T-helper 17 cell (primary cell): ENCODE measurements at places on chromosomes 2 and 18. TPM values are rescaled to one million over a fixed set of nuclear protein-coding genes. Genes with fewer than 3 reads are reported as not detected.

Gene UBXN4
- 138 TPM for total RNA-seq

Gene CHRND
- not detected for total RNA-seq

Gene SERPINB12
- total RNA-seq: not detected

GRCh38 chr2:66775730-66776422 lies 341.0 kb downstream of the MEIS1 start:
- DNase-seq: no peak

- DNase-seq: no peak
Measured at GRCh38 chr2:224901121-224901676, 141.1 kb downstream of the DOCK10 start.

GRCh38 chr2:171807831-171808393 lies 86.1 kb downstream of the SLC25A12 start:
- no peak for DNase-seq

GRCh38 chr18:28236487-28236886 lies 59.6 kb upstream of the CDH2 start:
- no peak for DNase-seq

DNA sequence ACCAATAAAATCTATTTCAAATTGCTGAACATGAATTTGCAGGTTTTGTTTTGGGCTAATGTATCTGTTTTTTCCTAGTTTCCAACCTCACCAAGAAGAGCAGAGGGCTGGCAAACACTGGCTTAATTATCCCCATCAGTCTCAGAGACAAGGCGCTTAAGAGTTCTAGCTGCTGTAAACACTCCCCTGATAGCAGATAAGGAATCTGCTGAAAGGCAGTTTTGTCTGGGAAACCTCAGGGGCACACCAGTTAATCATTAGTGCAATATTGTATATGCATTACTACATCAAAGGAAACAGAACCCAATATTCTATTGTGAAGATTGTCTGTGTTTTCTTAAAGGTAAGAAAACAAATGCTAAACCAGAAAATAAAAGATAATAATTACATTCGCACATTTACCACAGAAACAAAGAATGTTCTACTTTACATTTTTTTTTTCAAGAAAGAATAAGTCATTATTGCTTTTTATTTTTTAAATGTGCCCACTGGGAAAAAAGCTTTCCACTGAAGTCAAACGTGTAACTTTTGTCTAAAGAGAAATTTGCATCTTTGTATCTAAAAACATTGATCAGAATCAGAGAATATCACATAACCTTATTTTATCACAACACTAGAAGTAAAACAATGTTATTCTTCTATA lies 179.1 kb downstream of the ERBB4 start:
- DNase-seq: no peak

- DNase-seq: no peak
Measured at GRCh38 chr2:29520001-29520400, 401.4 kb downstream of the ALK start.

GRCh38 chr18:57579934-57580333 lies 6.6 kb downstream of the FECH start:
- DNase-seq: no peak

- no peak for DNase-seq
Measured at GRCh38 chr2:83051538-83052170, 1407.4 kb downstream of the SUCLG1 start.

DNA sequence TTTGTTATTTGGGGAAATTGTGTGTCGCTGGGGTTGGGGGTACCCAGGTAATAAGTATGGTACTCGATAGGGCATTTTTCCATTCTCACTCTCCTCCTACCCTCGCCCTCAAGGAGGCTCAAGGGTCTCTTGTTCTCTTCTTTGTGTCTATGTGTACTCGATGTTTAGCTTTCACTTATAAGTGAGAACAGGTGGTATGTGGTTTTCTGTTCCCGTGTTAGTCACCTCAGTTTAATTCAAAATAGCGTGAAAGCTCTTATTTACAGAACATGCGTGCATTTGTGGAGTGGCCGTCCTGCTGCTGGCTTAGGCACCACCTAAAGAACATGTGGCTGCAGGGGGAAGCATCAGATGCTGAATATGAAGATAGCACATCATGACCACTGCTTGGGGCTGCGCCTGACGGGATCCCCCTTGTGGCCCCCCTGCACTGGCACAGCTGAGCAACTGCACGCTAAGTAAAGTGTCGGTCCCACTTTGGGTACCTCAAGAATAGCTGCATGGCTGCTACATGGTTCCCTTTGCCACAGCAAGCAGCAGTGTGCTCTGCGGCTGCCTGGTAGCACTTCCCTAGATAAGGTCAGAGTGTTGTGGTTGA lies 569.0 kb downstream of the DCDC2C start:
- DNase-seq: no peak

DNA sequence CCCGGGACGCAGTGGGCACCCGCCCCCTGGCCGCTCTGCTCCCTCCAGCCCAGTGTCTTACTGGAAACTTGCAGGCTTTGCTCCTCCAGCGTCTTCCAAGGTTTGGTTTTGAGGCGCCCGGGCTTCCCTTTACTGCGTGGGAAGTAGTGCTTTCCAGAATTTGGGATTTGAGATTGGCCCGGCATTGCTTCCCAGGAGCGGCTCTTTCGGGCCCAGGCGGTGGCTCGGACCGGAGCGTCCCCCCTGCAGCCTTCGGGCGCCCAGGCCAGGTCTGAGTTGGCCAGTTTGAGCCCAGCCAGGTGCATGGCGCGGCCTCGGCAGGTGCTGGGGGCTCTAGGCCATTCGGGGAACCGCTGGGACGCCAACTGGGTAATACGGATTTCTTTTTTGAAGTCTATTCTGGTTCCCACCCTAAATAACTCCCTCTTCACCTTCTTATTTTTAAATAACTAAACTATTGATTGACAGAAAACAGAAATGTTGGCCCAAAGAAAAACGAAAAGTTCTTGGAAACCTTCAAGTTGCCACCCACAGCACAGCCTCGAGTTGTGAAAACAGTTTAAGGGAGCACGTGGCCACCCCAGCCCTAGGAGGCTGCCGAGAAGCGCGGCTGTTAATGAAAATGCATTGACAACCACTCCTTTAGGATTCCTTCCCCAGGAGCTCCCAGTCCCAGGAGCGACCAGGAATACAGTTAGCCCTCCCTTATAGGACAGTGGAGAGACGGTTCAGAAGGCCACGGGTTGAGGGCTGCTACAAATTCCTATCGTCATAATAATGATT lies 766 bp downstream of the SNTG2 start:
- DNase-seq: no peak

DNA sequence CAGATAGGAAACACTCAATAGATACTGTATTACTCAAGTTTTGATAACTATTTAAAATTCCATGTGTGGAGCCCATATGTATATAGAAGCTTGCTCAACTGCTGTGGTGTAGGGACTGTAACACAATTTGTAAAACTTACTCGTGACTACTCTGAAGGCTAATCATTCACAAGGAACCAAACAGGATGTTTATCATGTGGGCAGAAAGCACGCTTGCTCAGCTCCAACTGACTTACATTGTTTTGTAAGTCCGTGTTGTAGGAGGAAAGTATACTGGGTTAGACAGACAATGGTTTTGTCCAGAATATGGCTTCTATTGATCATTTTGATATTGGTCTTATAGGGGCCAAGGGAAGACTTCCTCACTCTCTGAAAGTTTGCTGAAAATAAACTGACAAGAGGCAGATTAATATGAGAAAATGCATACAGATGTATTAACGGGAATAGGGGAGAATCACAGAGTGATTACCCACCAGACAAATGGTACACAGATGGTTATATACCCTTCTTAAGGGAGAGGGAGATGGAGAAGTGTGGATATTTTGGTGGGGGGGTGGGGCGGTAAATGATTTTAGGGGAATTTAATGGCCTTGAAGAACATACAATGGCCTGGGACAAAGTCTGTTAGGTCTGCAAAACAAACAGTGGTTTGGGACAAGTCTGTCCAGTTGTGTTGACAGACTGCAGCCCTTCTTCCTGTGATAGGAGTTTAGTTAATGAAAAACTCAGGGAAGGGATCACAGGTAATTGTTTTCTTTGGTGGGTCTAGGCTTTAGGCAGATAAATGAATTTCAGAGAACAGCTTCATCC lies 259.3 kb upstream of the SP5 start:
- DNase-seq: no peak

DNA sequence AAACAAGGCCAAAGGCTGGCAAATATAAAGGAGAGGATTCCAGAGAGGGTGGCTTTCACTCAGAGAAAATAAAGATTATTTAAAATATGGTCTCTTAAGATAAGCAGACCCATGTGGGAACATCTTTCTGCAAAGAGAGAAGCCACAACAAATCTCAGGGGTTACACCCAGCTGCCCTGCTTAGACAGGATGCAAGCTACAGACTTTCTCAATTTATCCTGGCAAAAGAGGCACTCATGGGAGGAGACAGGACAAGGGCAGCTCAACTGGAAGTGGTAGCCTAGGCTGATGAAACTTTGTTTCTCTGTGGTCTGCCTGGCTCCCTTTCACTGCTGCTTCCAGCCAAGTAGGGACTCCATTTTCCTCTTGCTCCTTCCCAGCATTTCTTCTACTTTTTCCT lies 25.9 kb upstream of the SULT1C4 start:
- no peak for DNase-seq

- DNase-seq: no peak
Measured at GRCh38 chr18:35479911-35480586, 17.7 kb downstream of the INO80C start.

DNA sequence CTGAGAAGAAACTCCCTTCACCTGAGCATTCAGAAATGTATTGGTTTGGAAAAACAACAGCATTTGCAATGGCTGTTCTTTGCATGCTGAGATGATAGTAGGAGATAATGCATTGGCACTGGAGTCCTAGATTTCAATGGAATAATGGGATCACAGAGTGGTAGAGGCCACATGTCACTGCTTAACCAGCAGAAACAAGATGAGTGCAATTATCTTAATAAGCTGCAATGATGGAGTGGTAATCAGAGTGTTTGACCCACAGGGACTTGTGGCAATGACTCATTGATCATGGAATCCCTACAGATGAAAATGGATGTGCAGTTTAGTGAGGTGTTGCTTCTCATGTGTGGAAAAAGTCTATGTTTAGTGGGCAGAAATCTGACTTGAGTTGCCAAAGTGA lies 218.8 kb upstream of the ZEB2 start:
- DNase-seq: no peak

GRCh38 chr2:59961746-59962145 lies 591.7 kb downstream of the BCL11A start:
- no peak for DNase-seq

DNA sequence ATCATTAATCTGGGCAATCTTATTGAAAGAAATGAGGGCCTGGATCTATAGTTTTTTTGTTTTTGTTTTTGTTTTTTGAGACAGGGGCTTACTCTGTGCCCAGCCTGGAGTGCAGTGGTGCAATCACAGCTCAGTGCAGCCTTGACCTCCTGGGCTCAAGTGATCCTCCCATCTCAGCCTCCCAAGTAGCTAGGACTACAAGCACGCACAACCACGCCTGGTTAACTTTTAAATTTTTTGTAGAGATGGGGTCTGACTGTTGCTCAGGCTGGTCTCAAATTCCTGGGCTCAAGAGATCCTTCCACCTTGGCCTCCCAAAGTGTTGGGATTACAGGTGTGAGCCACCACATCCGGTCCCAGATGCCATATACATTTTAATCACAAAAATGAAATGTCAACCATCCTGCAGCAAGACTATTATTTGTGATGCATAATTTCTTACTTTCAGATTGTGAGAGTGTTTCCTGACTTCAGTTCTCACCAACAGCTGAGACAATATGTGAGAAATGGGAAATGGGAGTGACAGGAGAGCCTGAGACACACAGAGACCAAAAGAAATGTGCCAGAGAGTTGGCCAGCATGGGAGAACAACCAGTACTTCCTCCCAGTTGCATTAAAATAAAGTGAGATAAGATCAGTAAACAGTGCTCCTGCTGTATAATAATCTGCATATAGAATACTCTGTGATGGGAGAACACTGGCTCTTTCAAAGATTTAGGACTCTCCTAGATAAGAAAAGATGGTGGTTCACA lies 87.6 kb downstream of the METTL8 start:
- no peak for DNase-seq

DNA sequence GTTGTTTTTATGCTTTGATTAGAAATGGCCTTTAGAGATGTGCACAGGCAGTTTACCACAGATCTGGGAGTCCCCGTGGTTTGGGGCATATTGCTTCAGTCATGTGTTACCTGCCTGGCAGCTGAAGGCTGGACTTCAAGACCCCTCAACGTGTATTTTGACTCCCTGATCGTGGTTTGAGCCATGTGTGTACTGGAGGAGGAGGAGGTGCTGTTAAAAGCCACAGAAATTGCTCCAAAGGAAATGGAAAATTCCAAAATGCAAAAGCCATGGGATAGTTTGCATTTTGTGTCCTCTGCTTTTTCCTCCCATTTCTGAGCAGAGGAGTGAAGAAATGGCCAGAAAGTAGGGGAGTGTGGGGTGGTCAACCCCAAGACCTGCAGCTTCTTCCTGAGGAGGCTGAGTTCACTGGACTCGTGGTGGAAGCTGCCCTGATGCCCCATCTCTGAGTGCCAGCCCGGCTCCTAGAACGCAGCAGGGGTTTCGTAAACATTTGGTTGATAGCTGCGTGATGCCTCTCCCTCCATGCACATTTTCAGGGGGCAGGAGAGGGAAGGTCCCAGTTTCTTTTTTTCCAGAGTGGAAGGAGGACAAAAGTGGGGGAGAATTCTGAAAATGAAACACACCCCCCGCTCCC lies 45.7 kb downstream of the ITGB1BP1 start:
- no peak for DNase-seq

DNA sequence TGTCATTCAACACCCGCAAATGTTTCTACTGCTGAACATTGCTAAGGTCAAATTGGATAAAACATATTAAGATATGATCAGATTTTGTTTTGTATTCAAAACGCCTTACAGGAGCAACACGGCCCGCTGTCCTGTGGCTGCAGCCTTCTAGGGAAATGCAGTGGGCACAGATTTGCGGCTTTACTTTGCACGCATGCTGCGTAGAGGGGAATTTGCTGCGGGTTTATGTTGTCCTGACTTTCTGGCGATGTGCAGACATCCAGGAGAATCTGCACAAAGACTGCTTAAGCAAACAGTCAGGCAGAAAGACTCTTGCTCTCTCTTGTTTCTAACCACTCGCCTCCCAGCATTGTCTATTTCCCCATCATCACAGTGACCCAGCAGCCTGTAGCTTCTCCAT lies 88.3 kb downstream of the LRRC30 start:
- DNase-seq: no peak

GRCh38 chr18:36504928-36505327 lies 207.4 kb downstream of the FHOD3 start:
- DNase-seq: no peak

GRCh38 chr2:198483051-198483450 lies 678.7 kb downstream of the PLCL1 start:
- no peak for DNase-seq

- DNase-seq: no peak
Measured at GRCh38 chr2:68425503-68425902, 41.6 kb downstream of the FBXO48 start.

DNA sequence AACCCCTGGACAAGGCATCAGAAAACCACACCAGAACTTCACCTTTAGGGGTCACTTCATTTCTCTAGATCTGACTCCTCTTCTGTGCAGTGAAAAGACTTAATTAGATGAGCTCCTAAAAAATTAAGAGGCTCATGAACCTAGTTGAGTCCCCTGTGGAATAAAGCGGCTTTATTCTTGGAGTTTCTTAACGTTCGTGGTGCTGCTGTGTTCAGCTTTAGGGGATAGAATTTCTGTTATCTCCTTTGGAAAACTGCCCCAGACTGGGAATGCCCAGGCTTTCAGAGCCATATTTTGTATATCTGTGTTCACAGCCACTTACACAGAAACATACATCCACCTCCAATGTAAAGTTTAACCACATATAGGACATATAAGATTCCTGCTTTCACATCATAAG lies 165.8 kb downstream of the ANTXR1 start:
- DNase-seq: no peak
